Ecto neural progenitor cell (in vitro differentiated cells): ENCODE measurements at places on chromosomes 6 and 20.

GRCh38 chr6:26553264-26553634, 15.1 kb downstream of the HMGN4 start:
- DNase-seq, result peak; percentile 87

- DNase-seq, result no peak
Measured at GRCh38 chr6:36851626-36852025, 12.4 kb upstream of the CPNE5 start.

- no peak for DNase-seq
Measured at GRCh38 chr6:112842330-112842685, 495.2 kb downstream of the RFPL4B start.

- DNase-seq, result no peak
Measured at GRCh38 chr6:36015666-36016065, 8.8 kb downstream of the SLC26A8 start.

- no peak for DNase-seq
Measured at GRCh38 chr20:52340036-52340634, 148.6 kb upstream of the ZFP64 start.
